ENCODE measurements at places on chromosomes 3 and 15.

- no peak for DNase-seq
Measured at GRCh38 chr15:80834906-80835305, 55.7 kb downstream of the CEMIP start.

GRCh38 chr3:27713435-27714145 lies 8.5 kb downstream of the EOMES start:
- DNase-seq, result peak; percentile 45

- DNase-seq, result no peak
Measured at GRCh38 chr15:51828621-51829375, 655 bp upstream of the TMOD3 start.

- no peak for DNase-seq
Measured at GRCh38 chr15:40438712-40439111, 2.0 kb upstream of the BAHD1 start.

DNA sequence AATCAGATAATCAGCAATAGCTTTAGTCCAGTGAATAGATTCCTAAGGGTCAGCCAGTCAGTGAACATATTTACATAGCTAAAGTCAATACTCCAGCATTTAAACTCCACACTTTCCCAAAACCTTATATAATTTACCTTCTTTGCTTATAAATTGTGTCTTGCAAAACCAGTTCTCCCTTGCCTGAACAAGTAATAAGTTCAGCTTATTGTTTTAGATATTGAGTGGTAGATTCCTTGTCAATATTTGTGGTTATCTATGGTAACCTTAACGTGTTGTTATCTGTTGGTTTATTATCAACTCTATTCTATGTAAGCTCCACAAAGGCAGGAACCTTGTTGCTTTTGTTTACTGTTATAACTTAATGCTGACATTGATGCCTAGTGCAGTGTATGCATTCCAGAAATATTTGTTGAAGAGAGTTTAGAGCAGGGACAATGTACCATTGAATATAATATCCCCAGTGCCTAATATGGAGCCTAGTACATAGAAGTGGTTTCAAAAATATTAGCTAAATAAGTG lies 24.0 kb downstream of the PLSCR5 start:
- no peak for DNase-seq

DNA sequence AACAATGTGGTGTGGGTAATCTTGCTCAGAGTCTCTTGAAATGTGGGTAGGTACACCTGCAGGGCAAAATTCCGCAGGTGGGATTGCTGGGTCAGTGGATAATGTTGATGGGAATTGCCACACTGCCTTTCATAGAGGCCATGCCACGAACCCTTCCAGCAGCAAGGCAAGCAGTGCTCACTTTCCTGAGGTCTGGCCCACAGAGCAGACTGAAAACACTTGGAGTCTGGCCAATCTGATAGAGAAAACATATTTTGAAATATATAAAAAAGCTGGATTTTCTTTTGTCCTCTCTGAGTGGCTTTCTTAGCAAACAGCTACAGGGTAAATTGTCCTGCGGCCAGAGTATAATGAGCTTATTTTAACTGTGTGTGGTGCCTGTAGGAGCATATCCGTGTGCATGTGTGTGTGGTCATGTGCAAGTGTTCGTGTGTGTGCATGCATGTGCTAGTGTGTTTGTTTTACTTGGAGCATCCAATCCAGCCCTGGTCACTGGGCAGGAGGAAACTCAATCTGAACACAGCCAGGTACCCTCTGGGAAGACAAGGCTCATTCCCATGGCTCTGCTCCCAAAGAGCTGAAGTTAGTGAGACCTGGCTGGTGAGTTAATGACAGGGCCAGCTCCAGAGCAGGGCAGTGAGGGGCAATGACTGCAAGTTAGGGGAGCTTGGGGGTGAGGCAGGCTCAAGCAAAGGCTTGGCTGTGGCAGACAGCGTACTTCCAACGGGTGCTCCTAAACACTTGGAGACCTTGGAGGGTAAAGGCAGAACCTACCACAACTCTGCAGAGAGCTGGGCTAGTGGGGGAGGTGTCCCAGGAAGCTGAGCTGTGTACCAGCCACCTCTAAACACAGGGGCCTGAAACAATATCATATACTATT lies 91.3 kb downstream of the PLXNA1 start:
- peak; percentile 82 for DNase-seq

GRCh38 chr3:143595456-143596077 lies 252.7 kb downstream of the SLC9A9 start:
- DNase-seq, result no peak

DNA sequence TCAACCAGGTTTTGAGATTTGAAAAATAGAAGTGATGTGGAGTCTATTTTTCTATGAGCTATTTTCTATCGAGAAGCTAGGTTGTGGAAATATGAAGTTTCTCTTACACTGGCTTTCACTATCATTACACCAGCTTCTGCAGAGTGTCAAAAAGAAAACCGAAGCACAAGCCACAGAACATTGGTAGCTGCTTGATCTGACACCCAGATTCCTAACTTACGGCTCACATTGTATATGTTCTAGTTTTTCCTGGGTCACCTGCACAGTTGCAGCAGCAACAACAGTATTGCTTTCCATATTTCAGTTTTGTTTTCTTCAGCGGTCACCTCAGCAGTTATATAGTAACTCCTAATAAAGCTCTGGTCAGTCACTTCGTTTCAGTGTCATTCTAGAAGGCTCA lies 790.1 kb downstream of the PLOD2 start:
- DNase-seq, result no peak

DNA sequence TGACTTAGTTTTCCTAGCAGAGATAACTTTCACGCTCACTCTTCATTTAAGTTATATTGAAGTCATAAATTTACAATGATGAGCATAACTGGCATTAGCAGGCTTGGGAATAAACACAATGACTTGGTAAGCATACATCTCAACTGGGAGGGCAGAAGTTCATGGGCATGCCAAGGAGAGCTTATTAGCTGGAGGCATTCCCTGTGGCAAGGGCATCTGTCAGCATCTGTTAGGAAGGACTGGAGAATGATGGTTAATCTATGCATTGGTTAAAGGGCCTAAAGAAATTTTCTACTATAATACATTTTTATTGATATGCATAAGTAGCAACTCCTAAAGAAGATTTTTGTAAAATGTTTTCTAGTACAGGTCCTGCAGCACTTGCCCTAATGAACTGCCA lies 52.4 kb downstream of the NEK11 start:
- DNase-seq, result no peak

DNA sequence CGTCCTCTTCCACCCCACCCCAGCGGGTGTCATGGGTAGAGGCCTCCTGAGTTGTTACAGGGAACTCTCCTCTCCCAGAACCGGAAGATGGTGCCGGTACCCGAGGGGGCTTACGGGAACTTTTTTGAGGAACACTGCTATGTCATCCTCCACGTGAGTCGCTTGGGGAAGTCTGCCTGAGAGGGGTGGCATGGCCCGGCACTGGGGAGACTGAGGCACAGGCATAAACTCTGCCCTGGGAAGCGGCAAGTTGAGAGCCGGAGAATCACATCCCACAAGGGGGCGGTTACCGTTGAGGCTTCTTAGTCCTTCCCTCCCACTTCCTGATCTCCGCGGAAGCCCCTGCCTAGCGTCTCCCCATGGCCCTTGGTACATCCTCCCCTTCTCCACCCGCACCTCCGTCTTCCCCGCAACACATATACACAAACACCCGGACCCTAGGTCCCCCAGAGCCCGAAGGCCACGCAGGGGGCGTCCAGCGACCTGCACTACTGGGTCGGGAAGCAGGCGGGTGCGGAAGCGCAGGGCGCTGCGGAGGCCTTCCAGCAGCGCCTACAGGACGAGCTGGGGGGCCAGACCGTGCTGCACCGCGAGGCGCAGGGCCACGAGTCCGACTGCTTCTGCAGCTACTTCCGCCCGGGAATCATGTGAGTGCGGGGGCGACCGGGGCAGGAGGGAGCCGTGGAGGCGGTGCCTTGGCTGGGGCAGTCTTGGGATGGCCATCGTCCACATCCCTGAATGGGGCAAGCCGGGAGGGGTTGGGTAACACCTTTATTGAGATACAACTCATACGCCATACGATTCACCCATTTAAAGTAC lies 3.4 kb downstream of the VILL start:
- DNase-seq, result peak; percentile 82

DNA sequence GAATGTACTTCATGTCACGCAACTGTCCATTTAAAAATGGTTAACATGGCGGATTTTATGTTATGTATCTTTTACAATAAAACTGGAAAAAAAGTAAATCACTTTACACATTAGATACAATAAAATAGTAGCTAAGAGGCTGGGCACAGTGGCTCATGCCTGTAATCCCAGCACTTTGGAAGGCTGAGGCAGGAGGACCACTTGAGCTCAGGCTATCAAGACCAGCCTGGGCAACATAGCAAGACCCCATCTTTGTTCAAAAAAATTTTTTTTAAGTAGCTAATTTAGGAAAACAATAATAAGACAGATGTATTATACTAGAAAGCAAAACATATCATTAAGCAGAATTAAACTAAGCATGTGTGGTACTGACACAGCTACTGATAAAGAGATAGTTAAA lies 11.5 kb downstream of the RNF168 start:
- no peak for DNase-seq

- peak; percentile 45 for DNase-seq
Measured at GRCh38 chr15:91950631-91951329, 97.3 kb downstream of the SLCO3A1 start.

- no peak for DNase-seq
Measured at GRCh38 chr3:187377842-187378241, 9.7 kb downstream of the RTP4 start.

GRCh38 chr15:96304839-96305238 lies 25.7 kb upstream of the NR2F2 start:
- no peak for DNase-seq

GRCh38 chr3:115710799-115711198 lies 87.5 kb downstream of the GAP43 start:
- no peak for DNase-seq

DNA sequence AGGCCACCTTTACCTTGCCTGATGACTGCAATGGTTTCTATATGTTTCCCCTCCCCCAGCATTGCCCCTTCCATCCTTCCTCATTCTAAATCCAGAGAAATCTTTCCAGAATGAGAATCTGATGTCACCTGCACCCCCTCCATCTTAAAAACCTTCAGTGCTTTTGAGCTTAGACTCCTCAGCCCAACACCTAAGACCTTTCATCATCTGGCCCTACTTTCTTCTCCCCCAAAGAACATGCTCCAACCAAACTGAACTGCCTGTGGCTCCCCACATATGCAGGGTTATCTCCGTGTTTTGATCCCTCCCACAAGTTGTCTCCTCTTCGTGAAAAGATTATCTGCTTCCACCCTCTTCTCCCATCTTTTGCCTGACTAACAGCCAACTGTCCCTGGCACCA lies 27.3 kb downstream of the RFTN1 start:
- no peak for DNase-seq

GRCh38 chr15:61527836-61528580 lies 298.9 kb upstream of the RORA start:
- peak; percentile 32 for DNase-seq

DNA sequence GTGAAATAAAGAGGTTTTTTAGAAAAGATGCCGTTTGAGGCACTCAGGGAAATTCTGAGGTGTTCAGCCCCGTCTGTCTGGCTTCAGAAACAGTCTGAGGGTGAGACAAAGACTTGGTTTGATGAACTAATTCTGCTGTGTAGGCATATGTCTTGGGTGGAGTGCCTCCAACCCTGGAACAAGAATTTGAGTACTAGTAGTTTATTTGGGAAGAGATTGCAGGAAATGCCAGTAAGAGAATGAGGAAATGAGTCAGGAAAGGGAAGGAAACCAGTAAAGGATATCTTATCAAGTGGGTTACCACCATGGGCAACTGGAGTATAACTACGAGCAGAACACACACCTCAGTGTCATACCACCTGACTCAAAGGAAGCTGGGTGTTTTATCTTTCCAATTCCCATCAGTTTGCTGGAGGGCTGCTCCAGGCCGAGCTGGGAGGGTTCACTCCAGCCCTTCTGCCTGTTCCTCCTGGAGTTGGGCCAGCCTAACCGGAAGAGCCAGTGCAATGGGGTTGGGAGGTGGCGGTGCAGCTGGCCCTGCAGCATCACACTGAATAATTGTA lies 75.3 kb downstream of the TGFBR2 start:
- DNase-seq, result peak; percentile 44

- no peak for DNase-seq
Measured at GRCh38 chr3:86126552-86126951, 864.4 kb downstream of the VGLL3 start.

- DNase-seq, result no peak
Measured at GRCh38 chr3:152413240-152413639, 144.5 kb downstream of the MBNL1 start.

DNA sequence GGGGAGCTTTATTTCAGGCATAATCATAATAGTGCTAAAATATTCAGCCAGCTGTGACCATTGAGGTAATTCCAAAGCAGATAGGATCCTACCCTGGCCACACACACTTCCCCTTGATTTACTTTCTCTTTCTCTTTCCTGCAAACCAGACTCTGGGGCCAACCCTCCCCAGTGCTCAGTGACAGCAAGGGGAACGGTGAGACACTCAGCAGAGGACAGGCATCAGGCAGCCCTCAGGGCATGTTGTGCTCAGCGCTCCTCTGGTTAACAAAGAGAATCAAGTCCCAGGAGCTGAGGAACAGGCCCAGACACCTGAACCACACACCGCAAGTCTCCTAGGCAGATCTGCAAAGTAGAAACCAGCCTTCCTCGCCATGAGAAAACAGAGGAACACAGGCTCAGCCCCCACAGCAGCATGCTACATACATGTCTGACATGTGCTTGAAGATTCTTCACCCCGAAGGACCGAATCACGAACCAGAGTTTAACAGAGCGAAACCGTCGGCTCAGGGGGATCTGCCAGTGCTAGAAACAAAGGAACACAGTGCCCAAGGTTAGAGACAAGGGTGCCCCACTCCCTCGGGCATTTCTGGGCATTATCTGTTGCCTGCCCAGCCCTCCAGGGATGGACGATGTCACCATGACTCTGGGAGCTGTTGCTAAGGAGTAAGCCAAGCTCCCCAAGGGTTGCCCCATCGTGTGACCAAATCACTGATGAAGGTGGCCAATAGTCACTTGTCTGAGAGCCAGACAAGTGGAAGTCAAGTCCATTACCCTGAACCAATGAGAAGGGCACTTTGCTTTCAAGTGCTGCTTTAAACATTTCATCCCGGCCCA lies 17.5 kb downstream of the HDC start:
- DNase-seq, result no peak

DNA sequence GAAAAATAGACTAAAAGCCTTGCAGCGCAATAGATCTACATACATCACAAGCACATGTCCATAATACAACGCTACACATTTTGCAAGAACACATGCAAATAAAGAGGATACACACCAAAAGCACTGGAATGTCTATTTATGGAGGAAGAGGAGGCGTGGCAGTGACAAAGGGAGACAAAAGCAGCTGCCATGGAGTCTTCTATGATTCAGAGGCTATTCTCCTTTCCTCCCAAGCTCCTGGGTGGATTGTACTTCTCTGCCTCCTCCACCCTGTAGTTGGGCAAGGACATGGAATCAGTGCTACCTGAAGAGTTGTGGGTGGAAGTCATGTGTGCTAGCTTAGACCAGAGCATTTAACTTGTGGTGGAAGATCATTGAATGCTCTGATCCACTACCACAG lies 57.9 kb upstream of the ABHD2 start:
- DNase-seq, result no peak

- no peak for DNase-seq
Measured at GRCh38 chr3:50242851-50243542, 7.0 kb downstream of the GNAI2 start.

- no peak for DNase-seq
Measured at GRCh38 chr15:87556886-87557285, 699.7 kb downstream of the NTRK3 start.

GRCh38 chr3:157104928-157105652 lies 54.9 kb downstream of the CCNL1 start:
- no peak for DNase-seq

Measured in SK-N-SH (cell line).